Stimulated activated CD4-positive, alpha-beta T cell treated with anti-CD3 and anti-CD28 coated beads, Interleukin-15, amount 100 ng/mL, for 1 hour (primary cell): ENCODE measurements at places on chromosomes 4 and X.

GRCh38 chr4:2932951-2933565, 30.1 kb downstream of the NOP14 start:
- DNase-seq, result no peak

- no peak for DNase-seq
Observed at GRCh38 chr4:156975686-156976085, 4.1 kb upstream of the PDGFC start.

- no peak for DNase-seq
Observed at GRCh38 chr4:1137850-1138249, 24.5 kb upstream of the RNF212 start.

DNA sequence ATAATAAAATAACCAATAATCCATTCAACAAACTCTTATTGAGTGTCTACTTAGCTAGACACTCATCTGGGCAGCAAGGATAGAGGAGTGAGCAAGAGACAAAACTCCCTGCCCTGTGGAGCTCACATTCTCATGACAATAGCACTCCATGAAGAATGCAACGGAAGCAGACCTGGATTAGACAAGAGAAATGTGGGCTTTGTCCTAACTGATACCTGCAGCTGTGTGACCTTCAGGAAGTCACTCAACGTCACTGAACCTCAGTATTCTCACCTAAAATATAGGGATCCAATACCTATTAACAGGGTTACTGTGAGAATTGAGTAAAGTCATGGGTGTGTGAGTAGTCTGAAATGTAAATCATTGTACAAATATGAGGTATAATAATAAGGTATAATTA, 61.2 kb downstream of the NDNF start:
- DNase-seq, result no peak

DNA sequence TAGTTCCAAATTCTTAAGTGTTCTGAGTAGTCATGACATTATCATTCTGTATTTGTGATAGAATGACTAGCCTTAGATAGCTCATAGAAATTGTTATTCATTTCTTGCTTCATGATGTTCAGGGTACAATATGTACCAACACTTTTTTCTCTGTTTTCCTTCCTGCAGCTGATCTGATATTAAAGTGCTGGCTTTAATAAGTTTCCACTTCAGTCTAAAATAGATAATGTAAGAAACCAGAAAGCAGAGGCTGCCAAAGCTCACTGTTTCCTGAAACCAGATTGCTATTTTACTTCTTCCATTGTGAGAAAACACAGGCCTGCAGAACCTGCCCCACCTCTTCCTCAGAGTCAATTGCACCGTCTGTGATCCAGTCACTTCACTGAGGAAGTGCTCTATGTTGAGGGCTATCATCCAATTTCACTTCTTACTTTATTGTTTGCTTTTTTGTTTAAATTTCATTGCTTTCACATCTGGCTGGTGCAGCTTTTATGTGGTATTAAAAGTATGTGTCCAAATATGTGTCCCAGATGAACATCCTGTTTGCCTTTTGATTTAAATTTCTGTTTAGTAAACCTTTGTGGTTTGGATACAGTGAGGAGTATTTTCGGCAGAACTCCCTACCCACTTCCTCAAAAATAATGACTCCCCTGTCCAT, 652.1 kb downstream of the ANKRD50 start:
- DNase-seq, result no peak

DNA sequence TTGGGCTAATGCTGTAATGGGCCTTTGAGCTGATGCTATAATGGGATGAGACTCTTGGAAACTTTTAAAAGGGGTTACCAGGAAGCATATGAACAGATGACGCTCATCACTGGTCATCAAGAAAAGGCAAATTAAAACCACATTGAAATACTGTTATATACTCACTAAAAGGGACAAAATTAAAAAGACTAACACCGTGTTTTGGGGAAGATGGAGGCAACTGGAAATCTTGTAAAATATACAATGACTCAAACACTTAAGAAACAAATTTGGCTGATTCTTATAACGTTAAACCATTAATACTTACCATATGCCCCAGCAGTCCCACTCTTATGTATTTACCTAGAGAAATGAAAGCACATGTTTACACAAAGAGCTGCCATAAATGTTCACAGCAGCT, 207.2 kb upstream of the GPRIN3 start:
- no peak for DNase-seq

GRCh38 chrX:55663584-55663983, 40.4 kb downstream of the FOXR2 start:
- DNase-seq, result no peak

- DNase-seq, result no peak
Observed at GRCh38 chr4:99868126-99868596, 26.1 kb downstream of the LAMTOR3 start.

DNA sequence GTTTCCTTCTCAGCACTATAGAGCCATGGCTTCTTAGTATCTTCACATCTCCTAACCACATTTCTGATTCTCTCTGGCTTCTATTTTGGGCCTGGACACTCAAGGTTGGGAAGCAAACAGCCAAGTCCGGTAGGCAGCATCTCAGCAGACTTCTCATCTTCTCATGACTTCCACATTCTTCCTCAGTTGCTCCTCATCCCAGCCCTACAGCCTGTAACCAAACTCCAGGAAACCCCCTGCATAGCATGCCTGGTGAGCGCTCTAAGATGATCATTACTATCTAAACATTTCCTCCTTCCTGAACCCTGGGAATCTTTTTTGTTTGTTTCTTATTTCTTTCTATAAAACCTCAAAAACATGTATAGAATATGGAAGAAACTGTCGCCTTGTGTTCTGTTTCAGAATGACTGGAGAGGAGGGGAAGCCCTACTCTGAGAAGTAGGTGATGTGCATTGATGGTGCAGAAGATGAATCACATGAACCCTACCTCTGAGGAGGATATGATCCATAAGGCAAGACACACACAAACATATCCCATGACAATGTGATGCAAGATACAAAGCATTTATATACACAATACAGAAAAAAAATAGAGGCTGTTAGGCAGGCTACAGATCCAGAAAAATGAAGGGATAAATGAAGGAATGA, 219.8 kb upstream of the GYPA start:
- no peak for DNase-seq

DNA sequence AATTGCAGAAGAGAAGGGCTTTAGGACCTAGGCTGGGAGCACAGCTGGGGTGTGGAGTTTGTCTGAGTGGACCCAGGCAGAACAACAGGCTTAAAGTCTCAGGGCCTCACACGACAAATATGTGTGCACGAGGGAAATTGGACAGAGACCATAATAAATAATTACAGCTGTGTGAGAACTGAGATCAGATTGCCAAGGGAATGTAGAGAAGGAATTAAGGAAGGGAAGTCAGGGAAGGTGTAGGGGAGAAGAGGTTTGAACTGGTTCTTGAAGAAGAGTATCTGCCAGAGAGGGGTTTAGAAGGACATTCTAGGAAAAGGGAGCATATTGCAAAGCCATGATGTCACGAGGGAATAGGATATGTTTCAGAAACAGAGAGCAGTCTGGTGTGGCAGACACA, 120.7 kb upstream of the TSPAN5 start:
- no peak for DNase-seq

- DNase-seq, result no peak
Observed at GRCh38 chr4:99404595-99405287, 30.4 kb downstream of the ADH7 start.

- DNase-seq, result no peak
Observed at GRCh38 chr4:67779631-67780030, 25.4 kb upstream of the GNRHR start.

DNA sequence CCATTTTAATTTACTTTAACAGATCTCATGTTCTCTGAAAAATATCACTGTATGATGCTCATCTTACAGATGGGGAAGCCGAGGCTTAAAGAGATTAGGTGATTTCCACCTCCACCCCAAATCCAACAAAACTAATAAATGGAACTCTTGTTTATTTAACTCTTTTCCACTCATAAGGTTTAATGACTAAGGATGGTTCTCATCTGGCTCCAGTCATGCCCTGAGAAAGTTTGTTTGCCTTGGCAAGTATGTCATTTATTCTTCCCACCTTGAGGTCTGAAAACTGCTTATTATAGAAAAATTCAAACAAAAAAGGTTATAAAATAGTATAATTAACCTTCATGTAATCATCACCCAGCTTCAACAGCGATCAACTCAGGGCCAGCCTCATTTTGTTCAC, 56.3 kb downstream of the PPEF2 start:
- no peak for DNase-seq

GRCh38 chr4:73212982-73213730, 45.4 kb downstream of the ANKRD17 start:
- no peak for DNase-seq

GRCh38 chrX:63250253-63250868, 100.8 kb downstream of the SPIN4 start:
- no peak for DNase-seq

DNA sequence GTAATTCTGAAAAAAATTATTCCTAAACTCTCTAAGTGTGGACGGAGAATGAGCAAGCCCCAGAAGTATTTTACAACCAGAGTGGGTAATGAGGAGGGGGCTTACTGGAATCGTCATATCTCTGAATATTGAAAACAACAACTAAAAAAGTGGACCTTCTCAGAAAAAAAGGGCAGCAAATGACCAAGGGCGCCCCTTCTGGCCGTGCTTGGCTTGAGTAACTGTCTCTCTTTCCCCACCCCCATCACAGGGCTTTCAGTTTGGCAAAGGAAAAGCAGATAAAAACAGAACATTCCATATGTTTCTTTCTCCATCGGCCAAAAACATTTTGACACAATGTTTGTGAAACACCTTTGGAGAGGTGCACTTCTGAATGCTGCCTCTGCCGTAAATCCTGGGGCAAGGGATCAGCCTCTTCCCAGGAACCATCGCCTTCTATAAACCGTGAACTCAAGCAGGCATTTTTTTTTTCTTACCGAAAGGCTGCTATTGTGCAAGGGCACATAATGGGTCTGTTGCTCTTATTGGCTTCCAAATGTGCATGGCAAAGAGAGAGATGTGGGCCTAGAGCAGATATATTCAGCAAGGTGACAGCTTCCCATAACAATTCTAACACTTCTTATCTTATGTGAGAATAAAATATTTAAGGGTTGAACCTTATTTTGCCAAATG, 115.4 kb downstream of the PARM1 start:
- no peak for DNase-seq

GRCh38 chr4:130419211-130419975, 1323.4 kb downstream of the C4orf33 start:
- no peak for DNase-seq

- DNase-seq, result no peak
Observed at GRCh38 chr4:5710065-5710960, 688 bp upstream of the EVC start.

DNA sequence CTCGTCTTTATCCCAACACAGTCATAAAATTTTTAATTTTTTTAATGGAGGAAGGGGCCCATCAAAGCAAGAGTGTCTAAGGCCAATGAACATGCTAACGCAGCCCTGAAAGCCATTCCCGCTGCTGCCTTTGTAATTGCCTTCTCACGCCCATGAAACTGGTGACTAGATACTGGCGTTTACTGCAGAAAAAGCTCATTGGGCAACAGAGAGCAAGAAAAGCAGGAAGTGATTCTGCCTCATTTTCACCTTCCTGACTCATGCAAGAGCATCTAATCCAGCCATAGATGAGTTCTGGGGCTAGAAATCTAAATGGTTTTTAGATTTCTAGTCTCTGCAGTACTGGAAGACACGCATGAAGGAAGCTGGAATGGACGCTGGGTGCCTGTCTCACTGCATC, 72.5 kb downstream of the ANXA3 start:
- no peak for DNase-seq

- no peak for DNase-seq
Observed at GRCh38 chr4:110837896-110838450, 215.1 kb upstream of the PITX2 start.

DNA sequence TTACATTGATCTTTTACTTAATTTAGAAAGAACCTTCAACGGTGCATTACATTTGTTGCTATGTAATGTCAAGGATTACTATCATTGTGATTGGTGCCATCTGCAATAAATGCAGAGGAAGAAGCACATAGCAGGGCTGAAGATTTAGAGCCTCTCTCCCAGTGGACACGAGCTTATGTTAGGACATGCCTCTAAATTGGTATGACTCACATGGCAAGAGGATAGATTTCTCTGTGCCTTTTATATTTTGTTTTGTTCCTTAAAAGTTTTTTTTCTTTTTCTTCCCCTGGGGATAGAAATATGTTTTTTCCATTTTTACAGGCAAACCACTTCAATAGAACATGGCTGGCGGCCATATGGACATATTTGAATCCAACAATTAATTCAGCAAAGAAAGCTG, 205.0 kb upstream of the HAND2 start:
- no peak for DNase-seq

DNA sequence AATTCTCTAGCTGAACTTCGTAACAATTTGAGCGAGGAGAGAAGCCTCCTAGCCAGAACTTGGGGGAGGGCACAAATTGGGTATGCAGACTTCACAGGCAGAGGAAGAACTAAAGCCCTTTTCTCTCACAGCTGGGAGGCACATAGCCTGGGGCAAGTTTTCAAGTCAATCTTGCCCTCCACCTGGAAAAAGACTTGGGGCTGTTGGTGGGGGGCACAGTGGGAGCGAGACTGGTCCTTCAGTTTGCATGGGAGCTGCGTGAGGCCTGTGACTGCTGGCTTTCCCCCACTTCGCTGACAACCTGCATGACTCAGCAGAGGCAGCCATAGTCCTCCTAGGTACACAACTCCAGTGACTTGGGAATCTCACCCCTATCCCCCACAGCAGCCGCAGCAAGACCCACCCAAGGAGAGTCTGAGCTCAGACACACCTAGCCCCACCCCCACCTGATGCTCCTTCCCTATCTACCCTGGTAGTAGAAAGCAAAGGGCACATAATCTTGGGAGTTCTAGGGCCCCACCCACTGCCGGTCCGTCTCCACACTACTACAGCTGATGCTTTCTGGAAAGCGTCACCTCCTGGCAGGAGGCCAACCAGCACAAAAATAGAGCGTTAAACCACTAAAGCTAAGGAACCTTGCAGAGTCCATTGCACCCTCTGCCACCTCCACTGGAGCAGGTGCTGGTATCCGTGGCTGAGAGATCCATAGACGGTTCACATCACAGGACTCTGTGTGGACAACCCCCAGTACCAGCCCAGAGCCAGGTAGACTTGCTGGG, 160.8 kb downstream of the CBLL2 start:
- DNase-seq, result no peak

GRCh38 chrX:112857478-112857878, 16.8 kb upstream of the AMOT start:
- no peak for DNase-seq

DNA sequence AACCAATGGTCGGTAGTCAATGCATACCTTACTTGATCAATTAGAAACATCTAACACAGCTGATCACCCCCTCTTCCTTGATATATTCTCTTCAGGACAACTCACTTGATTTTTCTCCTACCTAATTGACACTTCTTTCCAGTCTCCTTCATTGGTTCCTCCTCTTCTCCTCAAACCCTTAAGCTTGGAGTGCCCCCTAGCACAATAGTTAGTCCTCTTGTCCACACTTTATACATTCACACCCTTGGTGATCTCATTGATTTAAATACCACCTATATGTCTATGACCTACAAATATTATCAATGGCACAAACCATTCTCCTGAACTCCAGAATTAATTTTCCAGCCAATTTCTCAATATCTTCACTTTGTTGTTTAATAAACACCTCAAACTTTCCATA, 724.0 kb downstream of the ADGRL3 start:
- no peak for DNase-seq
